ENCODE measurements at places on chromosomes 1 and 21.

GRCh38 chr1:4726620-4727341, 72.4 kb downstream of the AJAP1 start:
- DNase-seq, result no peak

DNA sequence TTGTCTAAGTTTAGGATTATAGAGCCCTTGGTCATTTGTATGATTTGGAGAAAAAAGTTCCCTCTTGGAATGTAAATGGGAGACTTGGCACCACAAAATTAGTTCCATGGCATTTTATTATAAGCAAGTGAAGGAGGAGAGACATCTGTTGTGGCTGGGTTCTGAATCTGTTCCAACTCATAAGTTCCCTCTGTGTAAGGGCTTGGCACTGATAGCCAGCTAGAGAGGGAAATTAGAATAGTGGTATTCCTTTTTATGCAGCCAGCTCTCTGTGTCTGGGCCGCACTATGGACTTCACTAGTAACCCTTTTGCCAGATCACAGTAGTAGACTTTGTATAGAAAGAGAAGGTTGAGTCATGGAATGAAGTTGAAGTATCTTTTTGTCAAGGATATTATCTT, 31.1 kb downstream of the GNAI3 start:
- DNase-seq, result no peak

DNA sequence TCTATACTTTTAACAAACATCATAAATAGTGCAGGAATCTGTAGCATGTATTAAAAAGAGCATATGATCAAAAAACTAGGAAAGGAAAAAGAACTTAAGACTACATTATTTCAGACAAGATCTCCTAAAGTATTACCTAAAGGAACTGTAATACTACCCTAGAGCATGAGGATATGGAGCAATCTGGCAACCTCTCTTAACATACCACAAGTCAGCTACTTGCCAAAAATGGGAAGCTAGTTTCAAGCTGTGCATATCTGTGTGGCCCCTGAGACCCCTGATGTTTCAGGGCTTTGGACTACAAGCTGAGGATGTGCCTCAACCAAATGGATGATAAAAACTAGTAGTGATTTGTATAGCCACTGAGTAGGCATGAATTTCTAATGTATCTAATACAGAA, 525.6 kb downstream of the PTBP2 start:
- no peak for DNase-seq

DNA sequence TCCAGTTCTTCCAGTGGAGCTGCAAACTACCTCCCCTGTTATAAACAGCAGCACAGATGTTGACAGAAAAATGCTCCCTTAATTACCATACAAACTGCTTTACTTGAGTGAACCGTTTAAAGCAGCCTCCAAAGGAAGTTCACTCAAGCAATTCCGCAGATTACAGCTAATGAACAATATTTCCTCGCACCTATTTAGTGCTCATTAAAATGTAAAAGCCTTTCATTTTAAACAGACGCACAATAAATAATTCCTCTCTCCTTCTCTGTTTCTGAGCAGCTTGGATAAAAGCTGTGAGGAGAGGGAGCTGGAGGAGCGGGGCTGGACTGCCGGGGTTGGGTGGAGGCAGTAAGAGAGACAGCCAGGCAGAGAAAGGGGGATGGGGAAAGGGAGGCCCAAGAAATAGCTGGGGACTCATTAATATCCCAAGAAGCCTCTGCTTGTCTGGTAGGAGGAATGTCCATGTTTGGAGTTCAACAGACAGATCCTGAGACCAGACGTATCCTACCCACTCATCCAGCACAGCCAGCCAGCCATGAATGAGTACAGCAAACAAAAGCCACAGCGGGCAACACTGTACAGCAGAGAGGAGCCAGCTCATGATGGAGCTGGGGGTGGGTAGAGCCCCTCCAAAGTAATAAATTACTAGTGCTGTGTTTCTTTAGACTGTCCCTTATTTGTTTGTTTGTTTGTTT, 227.7 kb downstream of the GPATCH2 start:
- DNase-seq, result no peak

- no peak for DNase-seq
Observed at GRCh38 chr1:208101661-208102431, 142.3 kb downstream of the PLXNA2 start.

GRCh38 chr1:217526636-217527035, 104.3 kb downstream of the GPATCH2 start:
- no peak for DNase-seq

Measured in GOT3 (cell line).